ENCODE measurements at places on chromosomes 13 and 19. TPM values are rescaled to one million over a fixed set of nuclear protein-coding genes. Genes with fewer than 3 reads are reported as not detected.

PLA2G4C gene
- 10.8 TPM for total RNA-seq

GPR12 gene
- not detected for total RNA-seq

SLC7A9 gene
- total RNA-seq, result 0.20 TPM

KLK14 gene
- 0.20 TPM for total RNA-seq

ICAM3 gene
- total RNA-seq, result 237 TPM

PEAK3 gene
- total RNA-seq, result 0.88 TPM

SELENOV gene
- total RNA-seq, result not detected

GGN gene
- 0.28 TPM for total RNA-seq

REXO1 gene
- 47.5 TPM for total RNA-seq

ZNF324B gene
- total RNA-seq, result 12.3 TPM

ZNF730 gene
- total RNA-seq, result not detected

PLIN4 gene
- total RNA-seq, result not detected

RUBCNL gene
- total RNA-seq, result not detected

SCEL gene
- total RNA-seq, result not detected

CLEC4M gene
- total RNA-seq, result not detected
